H1 (cell line): ENCODE measurements at places on chromosomes 12 and 14. TPM values are rescaled to one million over a fixed set of nuclear protein-coding genes. Genes with fewer than 3 reads are reported as not detected.

C12orf76 gene
- total RNA-seq: 11.4 and 14.4 TPM in 2 replicates

ACVRL1 gene
- 0.09 TPM in 1 of 2 replicates, not detected in the other for total RNA-seq

RTL1 gene
- total RNA-seq: not detected in 2 replicates

RNASE4 gene
- 0.38 and 0.61 TPM in 2 replicates for total RNA-seq

GLI1 gene
- 20.6 and 23.5 TPM in 2 replicates for total RNA-seq

ZNF10 gene
- 11.9 and 13.7 TPM in 2 replicates for total RNA-seq

ARHGAP9 gene
- 2.3 and 3.2 TPM in 2 replicates for total RNA-seq

KRT78 gene
- total RNA-seq: not detected in 2 replicates

SERPINA1 gene
- total RNA-seq: not detected in 2 replicates

NFATC4 gene
- 47.3 and 51.2 TPM in 2 replicates for total RNA-seq

CCDC197 gene
- total RNA-seq: not detected in 2 replicates

ITGA7 gene
- 76.4 and 86.1 TPM in 2 replicates for total RNA-seq

ACSM4 gene
- total RNA-seq: not detected in 2 replicates

ZNF891 gene
- total RNA-seq: 3.1 TPM in 2 replicates

KCNA1 gene
- 0.23 and 0.30 TPM in 2 replicates for total RNA-seq

INHBC gene
- not detected in 2 replicates for total RNA-seq

OTOGL gene
- total RNA-seq: 0.17 and 0.31 TPM in 2 replicates

GLS2 gene
- 14.5 and 16.9 TPM in 2 replicates for total RNA-seq

SELPLG gene
- total RNA-seq: 0.13 TPM in 1 of 2 replicates, not detected in the other

PAPLN gene
- 14.8 and 15.9 TPM in 2 replicates for total RNA-seq

DPPA3 gene
- total RNA-seq: 1.2 and 1.6 TPM in 2 replicates

ATP2B1 gene
- total RNA-seq: 29.9 and 32.0 TPM in 2 replicates

MEG3 gene
- total RNA-seq: 1.1 and 1.3 TPM in 2 replicates

FZD10 gene
- 0.36 and 0.60 TPM in 2 replicates for total RNA-seq

EPYC gene
- total RNA-seq: not detected in 2 replicates

PDE6H gene
- total RNA-seq: not detected in 2 replicates

CCDC38 gene
- total RNA-seq: not detected in 2 replicates

PLEKHG7 gene
- not detected in 2 replicates for total RNA-seq

KRT80 gene
- 0.08 TPM in 1 of 2 replicates, not detected in the other for total RNA-seq

KCNA5 gene
- total RNA-seq: 0.11 and 0.20 TPM in 2 replicates

PRIM1 gene
- 52.4 and 57.9 TPM in 2 replicates for total RNA-seq

HAL gene
- total RNA-seq: 0.17 and 0.44 TPM in 2 replicates

CHGA gene
- 15.7 and 17.5 TPM in 2 replicates for total RNA-seq

IFNG-AS1 gene
- not detected in 2 replicates for total RNA-seq

SRSF9 gene
- total RNA-seq: 304 and 307 TPM in 2 replicates

PTCSC3 gene
- total RNA-seq: not detected in 2 replicates

CALCOCO1 gene
- total RNA-seq: 18.7 and 20.3 TPM in 2 replicates
